ENCODE measurements at places on chromosomes 5 and 9. TPM values are rescaled to one million over a fixed set of nuclear protein-coding genes. Genes with fewer than 3 reads are reported as not detected.

Gene RASGRF2
- 2.7 TPM for polyA plus RNA-seq

Gene NUTM2G
- polyA plus RNA-seq = 0.02 TPM

Gene CD274
- 4.9 TPM for polyA plus RNA-seq

Gene GRIA1
- polyA plus RNA-seq = 0.20 TPM

Gene GAS1
- polyA plus RNA-seq = 16.6 TPM

Gene ASPN
- 7.0 TPM for polyA plus RNA-seq

Gene GABRA6
- polyA plus RNA-seq = not detected

Gene PSMB7
- polyA plus RNA-seq = 203 TPM

Gene IGFBPL1
- 0.25 TPM for polyA plus RNA-seq

Gene SOHLH1
- not detected for polyA plus RNA-seq

Gene HNRNPA0
- polyA plus RNA-seq = 19.5 TPM

Gene GDNF
- 0.14 TPM for polyA plus RNA-seq

Gene IL31RA
- polyA plus RNA-seq = not detected

Gene PRRT1B
- not detected for polyA plus RNA-seq

Gene PCSK1
- polyA plus RNA-seq = 0.14 TPM

Gene IRX4
- not detected for polyA plus RNA-seq

Gene PCDHA8
- not detected for polyA plus RNA-seq

Gene PLK2
- 23.5 TPM for polyA plus RNA-seq

Gene NDUFA8
- 683 TPM for polyA plus RNA-seq

Gene SH3GL2
- polyA plus RNA-seq = 0.07 TPM

Gene LURAP1L
- polyA plus RNA-seq = 3.0 TPM

Measured in right cardiac atrium (tissue), 5 donors.